ENCODE measurements at places on chromosomes 6 and 20.

DNA sequence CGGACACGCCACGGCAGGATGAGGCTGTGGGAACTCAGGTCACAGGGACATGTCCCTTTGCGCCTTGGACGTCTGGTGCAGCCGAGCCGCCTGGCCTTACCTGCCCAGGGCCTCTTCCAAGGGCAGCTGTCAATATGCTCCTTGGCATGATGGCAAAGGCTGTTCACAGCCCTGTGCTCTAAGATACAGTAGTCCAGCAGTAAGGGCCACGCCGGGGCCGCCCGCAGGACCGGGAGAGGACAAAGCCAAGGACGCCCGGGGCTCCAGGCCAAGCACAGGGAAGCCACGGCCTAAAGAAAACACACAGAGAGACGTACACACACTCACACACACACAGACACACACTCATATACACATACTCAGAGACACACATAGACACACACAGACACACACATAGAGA, 13.0 kb downstream of the FOXF2 start:
- no peaks in the 10 kb centered on the region for H3K4me1 ChIP-seq
- H3K4me3 ChIP-seq, result no peak overlapping the region
- H3K36me3 ChIP-seq, result no peaks in the 10 kb centered on the region

DNA sequence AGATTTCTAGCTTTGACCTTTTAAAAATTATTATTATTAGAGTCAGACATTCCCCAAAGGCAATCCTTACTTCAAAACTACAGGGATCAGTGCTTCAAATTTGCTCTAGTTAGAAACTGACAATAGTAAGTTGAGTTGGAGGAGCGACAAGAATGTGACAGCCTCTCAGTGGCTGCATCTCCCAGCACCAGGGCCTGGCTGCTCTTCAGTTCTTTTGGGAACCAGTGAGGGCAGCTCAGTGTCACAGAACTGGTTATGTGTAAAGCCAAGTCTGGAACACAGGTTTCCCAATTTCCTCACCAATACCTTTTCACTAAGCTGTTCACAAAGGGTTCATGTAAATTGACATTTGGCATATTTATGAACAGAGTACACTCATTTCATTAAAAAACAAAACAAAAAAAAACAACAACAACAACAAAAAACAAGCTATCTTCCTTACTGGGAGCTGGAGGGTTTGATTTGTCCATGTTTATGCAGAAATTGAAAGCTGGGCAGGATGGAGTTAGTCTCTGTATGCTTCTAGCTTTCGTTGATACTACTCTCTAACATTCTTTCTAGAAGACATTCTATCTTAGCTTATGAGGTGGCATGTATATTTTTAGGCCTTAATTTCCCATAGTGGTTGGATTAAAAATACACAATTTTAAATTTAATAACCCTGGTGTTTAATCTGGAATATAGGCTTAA, 95.0 kb downstream of the SAMD5 start:
- H3K27me3 ChIP-seq, result no peaks in the 10 kb centered on the region
- no peak for DNase-seq
- H3K36me3 ChIP-seq, result no peaks in the 10 kb centered on the region
- no peak overlapping the region for H3K4me3 ChIP-seq
- H3K4me1 ChIP-seq, result peaks cover 6% of the 10 kb centered on the region

DNA sequence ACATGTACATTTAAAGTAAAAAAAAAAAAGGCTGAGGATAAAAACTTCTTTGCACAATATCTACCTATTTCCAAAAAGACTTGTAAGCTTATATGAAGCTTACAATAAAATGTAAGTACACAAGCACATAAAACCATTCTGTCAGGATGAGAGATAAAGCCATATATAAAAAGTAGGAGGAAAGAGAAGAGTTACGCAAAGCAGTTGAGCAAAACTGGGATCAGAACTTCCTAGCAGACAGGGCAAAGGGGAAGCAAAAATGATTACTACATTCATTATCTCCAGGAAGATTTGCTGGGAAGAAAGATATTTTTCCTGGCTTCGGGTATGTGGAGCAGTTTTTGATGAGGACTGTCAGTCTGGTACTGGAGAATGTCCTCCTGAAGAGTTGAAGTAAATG, 198.1 kb downstream of the MTFR2 start:
- H3K36me3 ChIP-seq, result no peaks in the 10 kb centered on the region
- DNase-seq, result no peak

- peak overlapping the region; percentile 92 for H3K27ac ChIP-seq
- H3K4me1 ChIP-seq, result peaks cover 14% of the 10 kb centered on the region
- H3K4me3 ChIP-seq, result peak overlapping the region; percentile 83
These were observed 1.4 kb downstream of the RPS10 start for GRCh38 chr6:34424200-34425131.

- no peaks in the 10 kb centered on the region for H3K36me3 ChIP-seq
- H3K4me3 ChIP-seq, result no peak overlapping the region
- no peak for DNase-seq
- no peaks in the 10 kb centered on the region for H3K4me1 ChIP-seq
These were observed 24.3 kb downstream of the AKAP7 start for GRCh38 chr6:131159578-131159977.

GRCh38 chr20:35571555-35571954, 29.7 kb downstream of the ERGIC3 start:
- H3K27ac ChIP-seq, result no peak overlapping the region
- H3K27me3 ChIP-seq, result no peaks in the 10 kb centered on the region
- no peak overlapping the region for H3K4me3 ChIP-seq
- H3K4me1 ChIP-seq, result no peaks in the 10 kb centered on the region
- H3K36me3 ChIP-seq, result no peaks in the 10 kb centered on the region

DNA sequence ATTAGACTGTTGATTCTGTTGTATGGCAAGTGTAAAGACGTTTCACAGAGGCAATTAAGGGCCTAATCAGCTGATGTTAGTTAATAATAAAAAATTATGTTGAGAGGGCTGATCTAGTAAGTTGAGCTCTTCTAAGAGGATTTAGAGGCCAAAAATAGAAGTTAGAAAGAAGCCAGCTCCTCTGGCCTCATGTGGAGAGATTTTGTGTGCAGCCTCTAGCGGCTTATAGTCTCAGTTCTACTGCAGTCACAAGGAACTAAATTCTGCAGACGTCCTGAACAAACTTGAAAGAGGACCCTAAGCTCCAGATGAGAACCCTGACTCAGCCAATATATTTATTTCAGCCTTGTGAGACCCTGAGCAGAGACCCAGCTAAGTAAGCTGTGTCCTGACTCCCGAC, 498.6 kb downstream of the BTBD3 start:
- H3K4me3 ChIP-seq, result no peak overlapping the region
- no peaks in the 10 kb centered on the region for H3K36me3 ChIP-seq
- no peak overlapping the region for H3K27ac ChIP-seq
- no peaks in the 10 kb centered on the region for H3K27me3 ChIP-seq
- H3K4me1 ChIP-seq, result peaks cover 4% of the 10 kb centered on the region

GRCh38 chr6:166194914-166195859, 27.5 kb upstream of the TBXT start:
- H3K36me3 ChIP-seq, result no peaks in the 10 kb centered on the region
- no peak for DNase-seq

- DNase-seq, result no peak
- no peaks in the 10 kb centered on the region for H3K4me1 ChIP-seq
- no peak overlapping the region for H3K27ac ChIP-seq
These were observed 17.6 kb downstream of the RIMS4 start for GRCh38 chr20:44792796-44793195.

DNA sequence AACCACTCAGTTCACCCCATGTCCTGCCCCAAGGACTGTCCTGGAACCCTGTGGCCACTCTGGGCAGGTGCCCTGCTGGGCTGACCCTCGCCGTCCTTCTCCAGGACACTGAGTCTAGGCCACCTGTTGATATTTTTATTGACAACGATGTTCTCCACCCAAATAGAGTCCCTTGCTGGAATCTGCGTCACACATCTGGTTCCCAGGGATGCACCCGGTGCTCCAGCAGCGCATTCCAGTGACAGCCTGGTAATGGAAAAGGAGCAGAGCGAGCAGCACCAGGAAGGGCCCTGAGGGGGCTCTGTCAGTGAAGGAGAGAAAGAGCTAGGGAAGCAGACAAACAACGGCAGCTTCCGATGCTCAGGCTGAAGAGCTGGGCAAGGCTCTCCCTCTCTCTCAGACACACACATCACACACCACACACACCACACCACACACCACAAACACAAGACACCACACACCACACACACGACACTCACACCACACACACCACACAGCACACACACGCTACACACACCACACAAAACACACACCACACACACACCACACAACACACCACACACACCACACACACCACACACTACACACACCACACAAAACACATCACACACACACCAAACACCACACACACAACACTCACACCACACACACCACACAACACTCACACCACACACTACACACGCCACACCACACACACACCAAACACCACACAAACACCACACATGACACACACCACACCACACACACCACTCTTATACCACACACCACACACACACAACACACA, 117.9 kb upstream of the THBS2 start:
- no peaks in the 10 kb centered on the region for H3K27me3 ChIP-seq
- peaks cover 13% of the 10 kb centered on the region for H3K4me1 ChIP-seq
- no peak overlapping the region for H3K4me3 ChIP-seq
- peak overlapping the region; percentile 12 for H3K27ac ChIP-seq

DNA sequence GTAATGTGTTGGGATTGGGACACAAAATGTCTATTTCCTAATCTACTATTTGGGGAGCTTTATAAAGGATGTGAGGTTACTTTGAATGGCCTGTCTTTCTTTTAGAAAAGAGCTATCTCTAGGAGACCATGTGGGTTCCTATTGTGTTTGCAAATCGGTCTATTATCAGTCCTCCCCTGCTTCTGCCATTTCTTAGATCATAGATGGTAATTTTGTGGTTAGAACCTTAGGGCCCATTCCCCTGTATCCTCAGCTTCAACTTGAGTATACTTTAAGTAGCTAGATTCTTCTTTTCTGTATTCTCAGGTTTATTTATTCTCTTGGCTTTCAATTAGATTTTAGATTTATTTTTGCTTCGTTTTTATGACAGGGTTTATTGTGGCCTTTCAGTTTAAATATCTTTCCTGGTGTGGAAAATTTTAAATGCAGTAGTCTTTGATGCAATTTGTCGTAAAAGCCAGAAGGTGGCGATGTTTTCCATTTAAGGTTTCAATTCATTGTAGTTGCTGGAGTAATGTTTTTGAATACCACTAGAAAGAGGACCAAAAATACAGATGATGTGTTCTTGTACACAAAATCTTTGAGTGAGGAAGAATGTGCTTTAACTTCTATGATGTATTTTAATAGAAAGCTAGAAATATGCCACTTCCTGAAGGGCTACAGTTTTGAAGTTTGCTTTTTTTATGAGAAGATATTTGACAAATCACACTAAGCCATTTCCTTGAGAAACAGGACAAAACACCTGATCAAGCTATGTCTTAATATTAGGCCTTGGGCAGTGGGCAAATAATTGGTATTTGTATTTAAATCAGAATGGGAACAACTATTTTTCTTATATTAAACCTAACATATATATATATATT, 20.3 kb downstream of the TBPL1 start:
- H3K27ac ChIP-seq, result no peak overlapping the region
- peaks cover 15% of the 10 kb centered on the region for H3K4me1 ChIP-seq
- no peaks in the 10 kb centered on the region for H3K36me3 ChIP-seq
- H3K27me3 ChIP-seq, result no peaks in the 10 kb centered on the region
- no peak for DNase-seq

DNA sequence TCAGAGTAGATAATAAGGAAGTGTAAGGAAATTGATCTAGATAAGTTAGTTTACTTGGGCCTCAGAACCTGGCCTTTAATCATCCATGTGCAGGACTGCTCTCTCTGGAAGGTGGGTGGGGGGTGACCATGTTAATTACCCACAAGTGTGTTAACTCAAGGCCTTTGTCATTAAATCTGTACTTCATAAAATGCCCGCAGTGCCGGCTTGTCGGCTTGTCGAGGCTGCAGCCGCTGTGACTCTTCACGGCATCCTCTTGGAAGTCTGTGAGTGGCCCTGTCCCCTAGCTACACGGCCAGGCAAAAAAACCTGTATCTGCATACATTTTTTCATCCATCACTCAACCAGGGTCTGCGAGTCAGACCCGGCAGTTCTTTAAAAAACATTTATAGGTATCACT, 70.9 kb upstream of the ASCC3 start:
- no peaks in the 10 kb centered on the region for H3K27me3 ChIP-seq
- no peaks in the 10 kb centered on the region for H3K36me3 ChIP-seq
- H3K4me3 ChIP-seq, result no peak overlapping the region

GRCh38 chr20:48661575-48662455, 166.0 kb downstream of the PREX1 start:
- H3K27ac ChIP-seq, result no peak overlapping the region
- no peak overlapping the region for H3K4me3 ChIP-seq
- H3K4me1 ChIP-seq, result peaks cover 20% of the 10 kb centered on the region
- no peaks in the 10 kb centered on the region for H3K36me3 ChIP-seq
- DNase-seq, result no peak

GRCh38 chr6:16320533-16321340, 82.3 kb downstream of the GMPR start:
- DNase-seq, result no peak
- H3K4me1 ChIP-seq, result peaks cover 52% of the 10 kb centered on the region
- peaks cover 2% of the 10 kb centered on the region for H3K36me3 ChIP-seq
- H3K27me3 ChIP-seq, result no peaks in the 10 kb centered on the region

- DNase-seq, result no peak
- H3K36me3 ChIP-seq, result no peaks in the 10 kb centered on the region
- no peak overlapping the region for H3K4me3 ChIP-seq
- H3K4me1 ChIP-seq, result no peaks in the 10 kb centered on the region
These were observed 62.8 kb upstream of the GTSF1L start for GRCh38 chr20:43789593-43789992.

GRCh38 chr6:114108119-114109002, 137.4 kb upstream of the HDAC2 start:
- H3K27ac ChIP-seq, result no peak overlapping the region
- H3K4me3 ChIP-seq, result no peak overlapping the region
- H3K4me1 ChIP-seq, result no peaks in the 10 kb centered on the region
- H3K27me3 ChIP-seq, result no peaks in the 10 kb centered on the region
- no peak for DNase-seq

DNA sequence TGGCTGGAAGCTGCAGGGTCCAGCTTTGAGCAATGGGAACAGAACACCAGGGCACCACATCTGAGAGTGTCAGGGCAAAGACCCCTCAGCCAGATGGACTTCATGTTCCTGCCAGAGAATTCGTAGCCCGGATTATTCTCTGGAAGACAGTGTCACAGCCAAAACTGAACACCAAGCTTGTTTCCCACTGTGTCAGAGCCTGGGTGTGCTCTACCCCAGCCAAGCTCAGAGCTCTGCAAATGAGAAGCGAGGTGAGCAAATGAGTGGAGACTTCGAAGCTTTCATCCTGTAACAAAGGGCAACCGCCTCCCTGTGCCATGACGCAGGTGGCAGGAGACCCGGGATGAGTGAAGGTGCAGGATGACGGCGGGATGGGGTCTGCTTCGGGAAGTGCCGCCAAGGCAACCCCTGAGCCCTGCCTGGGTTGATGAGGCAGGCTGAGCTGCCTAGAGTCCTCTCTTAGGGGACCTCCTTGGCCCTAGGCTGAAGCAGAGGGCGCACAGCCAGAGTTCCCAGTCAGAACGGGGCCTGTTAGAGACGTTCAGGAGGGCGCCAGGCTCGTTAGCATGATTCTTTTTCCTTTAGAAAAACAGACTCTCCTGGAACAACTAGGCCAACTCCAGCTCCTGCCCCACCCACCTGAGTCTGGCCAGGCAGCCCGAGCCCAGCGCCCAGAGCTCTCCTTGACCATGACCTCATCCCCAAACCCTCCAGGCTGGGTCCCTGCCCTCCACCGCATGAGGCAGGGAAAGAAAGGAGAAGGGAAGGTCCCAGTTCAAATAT, 187.7 kb downstream of the SOD2 start:
- no peaks in the 10 kb centered on the region for H3K27me3 ChIP-seq
- no peak for DNase-seq
- H3K4me1 ChIP-seq, result peaks cover 5% of the 10 kb centered on the region
- H3K4me3 ChIP-seq, result no peak overlapping the region
- H3K36me3 ChIP-seq, result no peaks in the 10 kb centered on the region
